Activated effector memory CD4-positive, alpha-beta T cell treated with Interleukin-2 at 50 U/mL for 16 hours (primary cell): ENCODE measurements at places on chromosomes 11 and 22.

- DNase-seq = no peak
Observed at GRCh38 chr22:50584106-50585096, 1.8 kb upstream of the CHKB start.

GRCh38 chr11:44007481-44008087 is 40.2 kb upstream of the ACCSL start:
- no peak for DNase-seq

GRCh38 chr11:58075781-58076180 is 45.0 kb downstream of the OR6Q1 start:
- no peak for DNase-seq

DNA sequence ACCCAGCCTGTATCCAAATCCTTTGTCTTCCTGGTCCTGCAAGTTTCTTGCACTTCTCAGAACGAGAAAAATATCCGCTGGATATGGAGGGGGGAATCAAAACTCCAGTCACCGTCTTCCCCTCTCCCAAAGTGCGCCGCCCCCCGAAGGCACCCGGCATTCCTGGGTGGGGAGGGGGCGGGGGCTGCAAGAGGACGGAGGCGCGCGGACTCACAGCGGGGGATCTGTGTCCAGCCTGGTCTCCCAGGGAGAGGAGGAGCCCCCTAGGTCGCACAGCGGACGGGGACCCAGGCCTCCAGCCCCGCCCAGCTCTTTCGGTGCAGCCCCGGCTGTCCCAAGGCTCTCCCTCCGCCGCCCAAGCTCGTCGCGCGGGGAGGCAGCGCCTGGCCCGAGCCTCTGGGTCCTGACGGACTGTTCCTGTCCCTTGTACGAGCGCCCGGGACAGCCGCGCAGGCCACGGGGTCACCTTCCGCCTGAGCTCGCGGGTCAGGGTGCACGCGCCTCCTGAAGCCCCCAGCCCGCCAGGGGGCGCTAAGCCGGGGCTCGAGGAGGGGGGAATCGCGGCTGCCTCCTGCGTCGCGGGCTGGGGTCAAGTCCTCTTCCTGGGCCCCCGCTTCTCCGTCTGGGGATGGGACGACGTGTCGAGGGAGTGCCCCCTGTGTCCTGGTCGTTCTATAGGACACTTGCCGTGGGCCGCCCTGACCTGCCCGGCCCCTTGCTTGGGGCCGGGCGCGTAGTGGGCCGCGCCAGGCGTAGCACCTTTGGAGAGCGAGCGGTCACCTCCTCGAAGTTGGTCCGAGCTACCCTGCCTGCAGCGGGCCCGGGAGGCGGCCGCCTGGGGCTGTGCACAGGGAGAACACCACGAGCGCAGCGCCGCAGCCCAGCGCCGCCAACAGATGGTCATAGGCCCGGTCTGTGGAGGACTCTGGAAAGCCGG is 2.4 kb upstream of the WNT11 start:
- DNase-seq = peak; percentile 68

GRCh38 chr11:10317151-10317755 is 12.4 kb downstream of the ADM start:
- DNase-seq = no peak

DNA sequence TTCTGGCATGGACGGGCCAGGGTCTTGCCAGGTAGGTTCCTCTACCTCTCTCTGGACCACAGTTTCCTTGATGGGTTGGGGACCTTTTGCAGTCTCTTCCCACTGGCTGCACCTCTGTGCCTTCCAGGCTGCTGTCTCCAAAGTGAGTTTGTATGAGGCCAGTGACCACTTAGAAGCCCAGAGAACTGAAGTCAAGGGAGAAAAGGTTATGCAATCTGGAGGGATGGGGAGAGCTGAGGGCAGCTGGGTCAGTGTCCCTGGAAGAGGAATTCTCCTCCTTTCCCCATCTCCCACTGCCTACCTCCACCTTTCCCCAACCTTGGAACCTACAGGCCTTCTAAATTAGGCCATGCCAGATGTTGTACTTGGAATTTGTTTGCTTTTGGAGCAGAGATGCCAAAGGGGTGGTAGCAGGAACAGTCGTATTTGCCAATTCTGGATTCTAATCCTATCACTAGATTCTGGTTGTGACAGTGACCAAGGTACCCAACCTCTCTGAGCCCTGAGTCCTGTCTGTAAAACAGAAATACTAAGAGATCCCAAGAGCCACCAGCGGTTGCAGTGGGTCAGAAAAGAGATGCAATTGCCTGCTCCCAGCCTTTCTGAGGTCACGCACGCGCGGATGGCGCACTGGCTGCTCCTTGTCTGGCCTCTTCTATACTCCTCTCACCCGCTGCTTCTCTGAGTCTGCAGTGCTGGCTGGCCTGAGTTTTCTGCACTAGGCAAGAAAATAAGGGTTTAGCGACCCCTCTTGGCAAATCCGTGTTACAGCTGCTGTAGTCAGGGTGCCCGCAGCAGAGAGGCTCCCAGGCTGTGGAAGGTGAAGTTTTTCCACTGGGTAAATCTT is 10.7 kb upstream of the ACCSL start:
- no peak for DNase-seq

GRCh38 chr11:28874706-28875105 is 766.5 kb downstream of the METTL15 start:
- DNase-seq = no peak

- DNase-seq = no peak
Observed at GRCh38 chr11:55324500-55324899, 18.5 kb upstream of the OR4A16 start.

GRCh38 chr22:46104170-46104880 is 46.0 kb upstream of the PPARA start:
- DNase-seq = no peak

DNA sequence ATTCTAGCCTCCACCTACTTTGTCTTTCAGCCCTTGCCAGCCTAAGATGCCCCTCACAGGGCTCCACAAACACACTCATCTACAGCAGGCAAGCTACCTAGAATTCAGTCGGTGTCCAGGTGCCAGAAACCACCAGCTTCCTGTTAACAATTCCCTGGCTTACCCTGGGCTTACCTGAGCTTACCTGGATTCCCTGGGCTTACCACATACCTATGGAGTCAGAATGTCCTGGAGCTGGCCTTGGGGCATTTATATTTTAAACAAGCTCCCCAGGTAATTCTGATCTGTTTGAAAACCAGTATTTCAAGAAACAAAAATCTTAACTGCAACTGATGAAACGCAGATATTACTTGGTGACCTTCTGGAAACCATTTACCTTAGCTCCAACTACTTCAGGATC is 123.6 kb downstream of the SLC1A2 start:
- no peak for DNase-seq

- DNase-seq = no peak
Observed at GRCh38 chr11:118417801-118418200, 16.4 kb downstream of the ATP5MG start.

DNA sequence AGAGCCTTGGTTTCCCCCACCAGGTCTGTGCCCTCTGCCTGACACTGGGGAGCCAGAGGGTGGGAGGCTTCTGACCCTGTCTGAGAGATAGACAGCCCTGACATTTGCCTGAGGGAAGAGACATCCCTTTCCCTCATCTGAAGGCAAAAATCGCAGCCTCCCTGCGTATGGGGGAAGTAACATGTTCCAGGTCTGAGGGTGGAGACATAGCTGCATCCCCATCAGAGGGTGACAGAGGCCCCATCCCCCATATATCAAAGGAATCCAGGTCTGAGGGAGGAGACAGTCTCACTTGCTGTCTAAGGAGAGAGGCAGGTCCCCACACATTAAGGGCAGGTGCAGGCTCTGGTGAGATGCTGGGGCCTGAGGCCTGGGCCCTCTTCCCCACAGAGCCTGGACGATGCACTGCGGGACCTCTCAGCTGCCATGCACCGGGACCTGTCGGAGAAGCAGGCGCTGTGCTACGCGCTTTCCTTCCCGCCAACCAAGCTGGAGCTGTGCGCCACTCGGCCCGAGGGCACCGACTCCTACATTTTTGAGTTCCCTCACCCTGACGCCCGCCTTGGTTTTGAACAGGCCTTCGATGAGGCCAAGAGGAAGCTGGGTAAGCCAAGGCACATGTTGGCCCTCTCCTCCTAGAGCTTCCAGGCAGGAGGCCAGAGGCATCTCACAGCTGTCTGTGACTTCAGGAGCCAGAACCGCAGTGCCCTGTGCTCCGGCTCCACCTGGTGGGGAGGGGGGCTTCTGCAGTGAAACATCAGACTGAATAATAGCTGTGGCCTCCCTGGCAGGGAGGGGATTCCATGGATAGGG is 16.1 kb upstream of the RELT start:
- DNase-seq = no peak

DNA sequence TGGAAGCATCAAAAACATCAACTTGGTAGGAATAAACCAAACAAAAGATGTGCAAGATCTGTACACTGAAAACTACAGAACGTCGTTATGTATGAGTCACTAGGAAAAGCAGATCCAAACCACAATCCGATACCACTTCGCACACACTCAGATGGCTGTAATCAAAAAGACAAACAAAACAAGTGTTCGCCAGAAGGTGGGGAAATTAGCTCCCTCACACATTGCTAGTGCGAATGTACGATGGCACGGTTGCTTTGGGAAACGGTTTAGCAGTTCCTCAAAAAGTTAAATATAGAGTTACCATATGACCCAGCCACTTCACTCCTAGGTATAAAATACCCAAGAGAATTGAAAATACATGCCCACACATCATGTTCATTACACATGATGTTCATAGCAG is 14.8 kb upstream of the CARD10 start:
- DNase-seq = no peak

DNA sequence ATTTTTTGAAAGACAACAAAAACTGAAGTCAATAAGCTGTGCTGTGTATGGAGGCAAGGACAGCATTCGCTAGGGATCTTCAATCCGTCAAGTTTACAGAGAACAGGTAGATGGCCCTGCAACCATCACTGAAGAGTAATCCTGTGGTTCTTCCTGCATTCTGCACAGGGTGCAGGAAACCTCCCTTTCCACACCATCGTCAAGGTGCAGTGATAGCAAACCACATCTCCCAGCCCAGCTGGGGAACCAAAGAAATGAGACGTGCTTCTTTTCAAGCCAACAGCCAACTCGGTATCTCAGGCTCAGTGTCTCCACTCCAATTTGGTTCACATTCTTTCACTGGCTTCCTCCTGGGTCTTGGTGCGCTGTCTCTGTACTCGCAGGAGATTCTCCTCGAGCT is 814.5 kb downstream of the OPCML start:
- no peak for DNase-seq

- DNase-seq = no peak
Observed at GRCh38 chr11:134731213-134731961, 319.3 kb upstream of the B3GAT1 start.

DNA sequence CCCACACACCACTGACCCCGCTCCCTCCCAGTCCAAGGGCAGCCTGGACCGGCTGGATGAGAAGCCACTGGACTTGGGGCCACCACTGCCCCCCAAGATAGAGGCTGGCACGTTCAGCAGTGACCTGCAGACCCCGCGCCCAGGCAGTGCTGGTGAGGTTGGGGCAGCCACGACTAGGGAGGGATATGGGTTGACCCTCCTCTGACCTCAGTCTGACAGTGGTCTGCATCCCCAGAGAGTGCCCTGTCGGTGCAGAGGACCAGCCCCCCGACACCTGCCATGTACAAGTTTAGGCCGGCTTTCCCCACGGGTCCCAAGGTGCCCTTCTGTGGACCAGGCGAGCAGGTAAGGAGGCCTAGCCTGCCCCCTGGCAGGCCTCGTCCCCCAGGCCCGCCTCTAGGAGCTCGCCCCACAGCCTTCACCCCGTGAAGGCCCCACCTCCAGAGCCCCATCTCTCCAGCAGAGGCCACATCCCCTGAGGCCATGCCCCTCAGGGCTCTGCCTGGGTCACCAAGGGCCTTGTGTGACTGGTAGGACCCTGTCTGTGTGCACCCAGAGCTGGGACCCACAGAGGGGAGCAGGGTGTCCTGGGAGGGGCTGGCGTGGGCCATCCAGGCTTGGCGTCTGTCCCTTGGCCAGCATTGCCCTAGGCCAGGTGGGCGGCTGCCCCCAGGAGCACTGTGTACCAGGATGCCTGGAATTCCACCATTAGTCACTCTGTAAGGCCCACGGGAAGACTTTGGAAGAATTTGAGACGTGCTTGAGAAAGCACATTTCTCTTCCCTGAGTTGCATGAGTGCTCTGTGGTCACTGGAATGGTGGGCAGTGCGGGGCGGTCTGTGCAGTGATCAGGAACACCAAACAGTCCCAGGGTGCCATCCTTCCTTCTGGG is 9.4 kb downstream of the CCDC188 start:
- DNase-seq = no peak

DNA sequence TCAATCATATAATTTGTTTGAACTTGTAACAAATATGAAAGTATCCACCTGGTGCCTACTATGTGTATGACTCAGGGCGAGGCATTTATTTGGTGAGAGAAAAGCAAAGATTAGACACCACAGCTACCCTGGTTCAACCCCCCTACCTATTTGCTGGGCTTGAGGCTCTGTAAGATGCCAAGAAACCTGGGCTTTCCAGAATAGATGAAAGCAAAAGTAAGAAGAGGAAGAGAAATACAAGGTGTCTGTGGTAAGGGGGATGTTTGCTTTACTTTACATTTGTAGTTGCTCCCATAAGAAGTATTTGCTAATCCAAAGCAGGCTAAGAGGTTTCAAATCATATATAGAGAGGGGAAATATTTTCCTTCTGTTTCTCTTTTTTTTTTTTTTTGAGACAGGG is 61.7 kb downstream of the DDI1 start:
- DNase-seq = no peak

GRCh38 chr22:38114484-38115398 is 4.3 kb upstream of the BAIAP2L2 start:
- DNase-seq = peak; percentile 64
